ENCODE measurements at places on chromosomes 3 and 15.

GRCh38 chr3:63462732-63463131 lies 184.6 kb downstream of the SYNPR start:
- DNase-seq, result no peak

DNA sequence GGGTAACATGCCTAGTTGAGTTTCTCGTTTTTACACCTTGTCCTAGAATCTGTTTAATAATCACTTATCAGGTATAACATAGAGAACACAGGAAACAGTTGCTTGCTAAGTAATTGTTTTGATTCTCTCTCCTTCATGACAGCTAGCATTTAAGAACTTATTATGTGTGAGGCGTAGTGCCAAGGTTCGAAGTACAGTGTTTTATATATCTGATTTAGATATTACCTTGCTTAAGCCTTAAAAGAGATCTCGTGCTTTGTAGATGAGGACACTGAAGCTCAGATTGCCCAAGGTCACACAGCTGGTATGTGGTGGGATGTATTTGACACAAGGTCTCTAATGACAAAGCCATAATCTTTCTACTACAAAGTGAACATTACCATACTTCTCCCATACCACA lies 29.0 kb upstream of the IFT57 start:
- no peak for DNase-seq

GRCh38 chr15:96300836-96301235 lies 29.7 kb upstream of the NR2F2 start:
- DNase-seq, result no peak

DNA sequence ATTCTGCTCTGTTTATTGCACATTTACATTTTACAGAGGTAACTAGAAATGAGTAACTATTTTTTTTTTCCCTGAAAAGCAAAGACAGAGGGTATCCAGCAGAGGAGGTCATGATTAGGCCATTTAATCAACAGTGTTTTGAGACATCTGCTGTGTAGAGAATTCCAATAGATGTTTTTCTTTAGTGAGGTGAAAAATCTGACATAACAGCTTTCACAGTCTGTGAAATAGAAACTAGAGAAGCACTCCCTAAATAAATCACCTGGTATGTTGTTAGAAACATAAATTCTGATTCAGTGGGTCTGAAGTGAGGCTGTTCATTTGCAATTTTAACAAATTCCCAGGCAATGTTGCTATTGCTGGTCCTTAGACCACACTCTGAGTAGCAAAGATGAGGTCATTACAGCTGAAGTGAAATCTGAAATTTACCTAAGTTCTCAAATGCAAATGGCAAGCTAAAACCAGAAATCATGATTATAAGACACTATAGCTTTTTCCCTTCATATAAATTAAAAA lies 329.2 kb upstream of the LRRC3B start:
- no peak for DNase-seq

DNA sequence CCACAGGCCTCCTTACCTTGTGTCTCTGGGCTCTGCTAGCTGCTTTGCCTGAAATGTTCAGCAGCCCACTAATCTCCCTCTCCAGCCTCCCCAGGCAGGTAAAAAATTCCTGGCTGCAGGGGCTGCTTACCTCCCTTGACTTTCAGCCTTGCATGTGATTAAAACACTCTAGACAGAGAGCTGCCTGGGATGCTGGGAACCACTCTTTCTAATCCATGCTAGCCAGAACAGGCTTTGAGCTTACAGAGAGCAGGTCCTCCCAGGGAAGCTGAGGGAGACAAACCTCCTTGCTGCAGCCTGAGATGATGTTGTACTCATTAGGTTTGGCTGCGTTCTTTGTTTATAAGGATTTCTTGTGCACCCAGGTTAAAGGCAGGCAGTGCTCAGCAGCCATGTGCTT lies 33.7 kb upstream of the LIPC start:
- DNase-seq, result no peak

GRCh38 chr15:88322461-88322860 lies 65.9 kb upstream of the NTRK3 start:
- no peak for DNase-seq

- DNase-seq, result no peak
These were observed 30.1 kb downstream of the DIS3L start for GRCh38 chr15:66323312-66323928.

Data from SW480 (cell line).